Motor neuron (in vitro differentiated cells): ENCODE measurements at places on chromosomes 7 and 10. TPM values are rescaled to one million over a fixed set of nuclear protein-coding genes. Genes with fewer than 3 reads are reported as not detected.

DNA sequence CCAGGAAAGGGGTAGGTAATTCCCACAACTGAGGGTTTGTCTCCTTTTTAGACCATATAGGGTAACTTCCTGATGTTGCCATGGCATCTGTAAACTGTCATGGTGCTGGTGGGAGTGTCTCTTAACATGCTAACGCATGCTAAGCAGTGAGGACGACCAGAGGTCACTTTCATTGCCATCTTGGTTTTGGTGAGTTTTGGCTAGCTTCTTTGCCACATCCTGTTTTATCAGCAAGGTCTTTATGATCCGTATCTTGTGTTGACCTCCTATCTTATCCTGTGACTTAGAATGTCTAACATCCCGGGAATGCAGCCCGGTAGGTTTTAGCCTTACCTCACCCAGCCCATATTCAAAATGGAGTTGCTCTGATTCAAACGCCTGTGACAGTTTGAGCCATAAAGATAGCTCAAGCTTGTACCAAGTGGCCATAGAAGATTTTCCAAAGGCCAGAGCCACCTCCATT is 176.0 kb upstream of the NAMPT start:
- no peak for ATAC-seq

DNA sequence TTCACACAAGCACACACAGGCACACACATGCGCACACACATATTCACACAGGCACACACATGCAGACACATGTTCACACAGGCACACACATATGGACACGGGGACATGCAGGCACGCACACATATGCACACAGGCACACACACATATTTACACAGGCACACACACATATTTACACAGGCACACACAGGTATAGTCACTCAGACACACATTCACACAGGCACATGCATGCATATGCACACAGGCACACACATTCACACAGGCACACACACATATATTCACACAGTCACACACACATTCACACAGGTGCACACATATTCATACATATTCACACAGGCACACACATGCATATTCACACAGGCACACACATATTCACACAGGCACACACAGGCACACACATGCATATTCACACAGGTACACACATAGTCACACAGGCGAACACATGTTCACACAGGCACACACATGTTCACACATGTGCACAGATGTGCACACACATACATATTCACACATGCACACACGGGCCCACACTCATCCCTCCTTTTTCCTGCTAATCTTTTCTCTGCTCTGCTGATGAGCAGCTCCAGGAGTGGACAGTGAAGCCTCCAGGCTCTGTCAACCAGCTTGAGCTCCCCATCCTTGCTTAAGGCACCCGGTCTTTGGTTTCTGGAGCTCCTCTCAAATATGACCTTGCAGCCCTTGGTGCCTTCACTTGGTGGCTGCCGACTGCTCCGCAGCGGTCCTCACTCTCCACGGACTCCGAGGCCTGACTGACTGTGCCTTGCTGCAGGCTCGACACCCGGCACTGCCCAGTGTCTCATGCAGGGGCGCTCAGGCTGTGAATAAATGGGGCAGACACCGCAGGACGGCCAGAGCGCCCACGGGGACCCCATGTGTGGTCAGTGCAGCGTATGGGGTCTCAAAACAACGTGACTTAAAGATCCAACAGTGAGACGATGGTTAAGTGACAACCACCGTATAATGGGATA is 581.2 kb upstream of the MGMT start:
- ATAC-seq, result no peak

- ATAC-seq, result no peak
Observed at GRCh38 chr7:137417464-137417863, 73.9 kb upstream of the PTN start.

- no peak for ATAC-seq
Observed at GRCh38 chr7:107943018-107943417, 52.0 kb downstream of the DLD start.

CXCL12 gene
- 7.1 and 7.7 TPM in 2 replicates for total RNA-seq

GRCh38 chr10:1476455-1476803 is 260.9 kb downstream of the ADARB2 start:
- no peak for ATAC-seq

DNA sequence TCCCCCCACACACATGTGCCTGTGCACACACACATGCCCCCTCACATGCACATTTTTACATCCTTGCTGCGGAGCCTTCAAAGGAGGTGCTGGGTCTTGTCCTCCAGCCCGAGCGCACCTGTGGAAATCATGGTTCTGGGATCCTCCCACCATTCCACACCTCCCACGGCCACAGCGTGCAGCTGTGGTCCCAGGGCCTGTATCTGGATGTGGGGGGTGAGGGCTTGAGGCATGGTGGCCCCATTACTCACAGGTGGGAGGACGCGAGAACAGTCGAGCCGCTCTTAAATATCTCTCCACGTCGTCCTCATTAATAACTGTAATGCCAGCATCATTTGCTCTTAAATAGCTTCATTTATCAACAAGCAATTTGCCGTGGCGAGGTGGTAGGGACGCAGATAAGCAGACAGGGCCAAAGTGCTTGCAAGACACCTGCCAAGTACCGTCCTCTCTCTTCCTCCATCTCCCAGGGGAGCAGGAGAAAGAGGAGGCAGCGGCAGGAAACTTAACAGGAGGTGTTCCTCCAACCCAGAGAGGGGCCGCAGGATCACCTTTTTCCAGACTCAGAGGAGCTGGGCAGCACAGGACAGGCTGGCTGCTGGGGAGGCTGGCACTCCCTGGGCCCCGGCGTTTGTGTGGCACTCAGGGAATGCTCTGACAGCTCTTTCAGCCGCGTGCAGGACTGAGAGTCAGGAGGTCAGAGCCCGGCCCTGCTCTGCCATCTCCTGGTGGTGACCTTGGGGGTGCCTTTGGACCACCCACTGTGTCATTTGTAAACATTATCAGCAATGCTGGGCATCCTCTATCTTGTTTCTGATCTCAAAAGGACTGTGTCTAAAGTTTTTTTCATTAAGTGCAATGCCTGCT is 87.4 kb downstream of the CDH23 start:
- no peak for ATAC-seq

DNA sequence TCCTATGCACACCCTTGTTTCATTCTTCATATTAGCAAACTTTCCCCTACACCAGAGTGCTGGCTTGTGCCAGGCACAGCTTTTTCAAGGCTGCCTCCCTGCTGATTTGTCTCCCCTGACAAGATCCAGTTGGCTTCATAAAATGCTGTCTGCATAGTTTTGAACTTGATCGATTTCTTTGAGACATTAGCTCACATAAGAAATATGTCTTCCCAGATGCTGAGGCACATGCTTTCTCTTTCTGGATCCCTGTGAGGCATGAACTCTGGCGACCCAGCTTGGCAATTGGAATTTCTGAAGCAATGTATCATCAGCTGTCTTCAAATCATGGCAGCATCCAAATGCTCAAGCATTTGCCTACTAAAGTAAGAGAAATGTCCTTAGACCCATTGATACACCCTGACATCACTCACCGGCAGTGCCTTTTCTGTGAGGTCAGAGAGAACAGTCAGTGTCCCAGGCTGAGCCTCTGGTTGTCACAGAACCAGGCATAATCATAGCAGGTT is 616.4 kb upstream of the GHITM start:
- ATAC-seq, result peak; percentile 96

- ATAC-seq, result no peak
Observed at GRCh38 chr10:99685597-99685967, 26.3 kb downstream of the ENTPD7 start.

DNA sequence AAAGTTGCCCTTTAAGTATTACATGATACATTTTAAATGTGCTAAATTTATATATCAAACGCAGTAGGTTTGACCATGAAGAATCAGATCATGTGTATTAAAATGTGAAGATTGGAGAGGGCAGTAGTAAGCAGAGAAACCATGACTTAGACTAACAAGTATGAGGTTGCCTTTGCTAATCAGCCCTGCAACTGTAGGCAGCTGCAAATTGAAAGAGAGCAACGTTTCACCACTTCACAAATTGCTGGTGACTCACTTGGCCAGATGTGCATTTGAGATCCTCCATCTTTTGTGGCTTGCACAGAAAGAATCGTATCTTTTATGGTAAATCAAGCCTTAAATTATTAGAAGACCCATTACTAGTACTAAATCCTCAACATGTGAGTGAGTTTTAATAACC is 10.1 kb upstream of the SEMA3A start:
- no peak for ATAC-seq

- peak; percentile 9 for ATAC-seq
Observed at GRCh38 chr10:119595676-119596515, 868 bp downstream of the TIAL1 start.

DNA sequence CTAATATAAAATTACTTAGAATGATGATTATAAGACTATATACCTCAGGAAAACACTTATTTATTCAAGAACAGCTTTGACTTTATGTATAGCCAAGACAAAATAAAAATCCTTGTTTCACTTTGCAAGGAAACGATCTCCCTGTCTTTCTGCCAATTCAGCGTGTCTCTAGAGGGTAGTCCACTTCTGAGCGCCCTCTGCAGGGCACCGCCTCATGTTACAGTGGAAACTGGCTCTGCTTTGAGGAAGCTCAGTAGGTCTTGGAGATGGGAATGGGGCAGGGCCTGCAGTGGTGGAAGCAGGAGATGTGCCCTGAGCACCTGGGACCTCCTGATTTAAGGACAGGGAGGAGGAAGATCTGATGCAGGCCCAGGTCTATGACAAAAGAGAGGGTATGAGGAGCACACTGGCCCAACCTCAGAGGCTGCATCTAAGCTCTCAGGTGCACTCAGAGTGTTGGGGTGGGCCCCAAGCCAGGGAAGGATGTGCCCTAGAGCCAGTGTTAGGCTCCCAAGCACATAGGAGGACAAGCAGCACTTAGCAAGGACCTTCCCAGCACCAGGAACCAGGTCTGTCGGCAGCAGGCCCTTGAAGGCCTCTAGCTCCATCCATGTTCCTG is 481.0 kb downstream of the TNS3 start:
- ATAC-seq, result peak; percentile 87

GRCh38 chr7:31751726-31752125 is 64.7 kb downstream of the PPP1R17 start:
- no peak for ATAC-seq

- no peak for ATAC-seq
Observed at GRCh38 chr10:126568809-126569385, 101.6 kb downstream of the C10orf90 start.

BUD31 gene
- total RNA-seq, result 165 and 172 TPM in 2 replicates

DNA sequence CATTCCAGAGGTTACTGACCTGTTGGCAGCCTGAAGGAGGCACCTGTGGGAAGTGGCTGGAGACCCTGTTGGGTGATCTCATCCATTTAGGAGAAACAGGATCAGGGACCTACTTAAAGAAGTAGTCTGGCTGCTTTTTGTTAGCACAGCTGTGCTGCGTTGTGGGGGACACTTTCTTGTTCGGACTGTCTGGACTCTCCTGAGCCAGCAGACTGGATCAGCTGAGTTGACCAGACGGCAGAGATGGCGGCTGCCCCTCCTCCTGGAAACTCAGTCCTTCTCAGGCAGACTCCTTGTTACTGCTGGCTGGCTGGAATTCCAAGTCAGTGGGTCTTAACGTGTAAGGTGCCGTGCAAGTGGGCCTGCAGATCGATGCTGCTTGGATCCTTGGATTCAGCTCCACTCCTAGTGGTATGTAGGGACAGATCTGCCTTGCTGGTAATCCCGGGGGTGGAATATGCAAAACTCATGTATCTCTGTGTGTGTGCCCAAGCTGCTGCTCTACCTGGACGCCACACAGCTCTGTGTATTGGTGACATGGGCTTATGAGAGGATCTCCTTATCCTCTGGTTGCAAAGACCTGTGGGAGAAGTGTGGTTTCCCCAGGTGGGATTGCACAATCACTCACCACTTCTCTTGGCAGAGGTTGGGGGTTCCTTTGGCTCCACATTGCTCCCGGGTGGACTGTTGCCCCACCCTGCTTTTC is 87.3 kb downstream of the CCSER2 start:
- no peak for ATAC-seq

IDI2 gene
- not detected in 2 replicates for total RNA-seq

GRCh38 chr7:27434756-27435400 is 192.3 kb downstream of the EVX1 start:
- ATAC-seq, result no peak

GRCh38 chr7:151379534-151380198 is 30.2 kb downstream of the WDR86 start:
- no peak for ATAC-seq

GRCh38 chr10:52486840-52487611 is 172.9 kb downstream of the DKK1 start:
- ATAC-seq, result no peak

DNA sequence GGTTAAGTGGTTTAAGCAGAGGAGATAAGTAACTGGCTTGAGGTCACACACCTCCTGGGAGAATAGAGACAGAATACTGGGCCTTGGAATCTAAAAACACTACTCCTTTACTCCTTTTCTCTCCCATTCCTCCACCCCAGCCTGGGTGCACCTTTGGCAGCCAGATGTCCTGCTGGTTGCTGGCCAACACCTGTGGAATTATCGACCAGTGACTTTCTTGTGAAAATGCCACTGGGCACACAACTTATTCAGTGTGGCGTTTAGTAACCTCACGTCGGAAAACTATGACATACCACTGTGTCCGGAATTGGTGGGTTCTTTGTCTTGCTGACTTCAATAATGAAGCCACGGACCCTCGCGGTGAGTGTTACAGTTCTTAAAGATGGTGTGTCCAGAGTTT is 26.4 kb downstream of the RNF133 start:
- no peak for ATAC-seq

GRCh38 chr7:127678947-127679346 is 27.0 kb downstream of the SND1 start:
- no peak for ATAC-seq

CFAP69 gene
- total RNA-seq, result 6.4 and 10.7 TPM in 2 replicates

DNA sequence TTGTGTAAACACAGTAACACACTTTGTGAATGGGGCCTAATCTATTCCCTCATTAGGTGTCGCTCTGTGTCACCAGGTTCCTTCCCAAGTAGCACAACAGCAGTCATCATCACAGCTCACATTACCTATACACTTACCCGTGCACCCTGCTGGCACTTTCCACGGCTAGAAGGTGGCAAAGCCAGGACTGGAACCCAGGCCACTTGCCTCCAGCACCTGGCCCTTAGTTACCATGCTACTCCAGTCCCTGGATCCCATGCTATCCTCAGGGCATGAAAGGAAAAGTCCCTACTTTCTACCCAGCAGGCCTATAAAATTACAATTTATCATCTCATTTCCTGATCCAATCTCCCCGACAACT is 18.4 kb downstream of the SMURF1 start:
- no peak for ATAC-seq

GRCh38 chr7:40845943-40846342 is 711.1 kb downstream of the SUGCT start:
- no peak for ATAC-seq

ADGRA1 gene
- total RNA-seq, result 2.3 and 3.3 TPM in 2 replicates

GRCh38 chr10:28677888-28678686 is 766 bp downstream of the BAMBI start:
- ATAC-seq, result peak; percentile 2

FZD1 gene
- total RNA-seq, result 3.4 and 3.8 TPM in 2 replicates
